ENCODE measurements at places on chromosomes 4 and X.
A peak's percentile ranks its signal among the peaks of the same experiment; 100 is the strongest.

DNA sequence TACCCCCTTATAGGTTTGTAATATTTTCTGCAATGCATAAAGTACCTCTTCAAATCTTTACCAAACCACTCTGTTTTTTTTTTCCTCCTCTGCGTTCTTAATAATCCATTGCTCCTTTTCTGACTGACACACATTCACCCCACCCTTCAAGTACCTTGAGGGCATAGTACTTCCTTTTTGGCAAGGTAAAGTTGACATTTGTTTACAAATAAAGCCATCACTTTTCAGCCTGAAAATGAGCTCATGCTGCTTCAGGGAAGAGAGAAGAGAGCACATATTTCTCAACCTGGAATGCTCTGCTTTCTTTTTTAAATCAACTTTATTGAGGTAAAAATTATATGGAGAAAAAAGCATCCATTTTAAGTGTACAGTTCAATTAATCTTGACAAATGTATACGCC, 113.9 kb downstream of the AGTR2 start:
- DNase-seq, result no peak

- DNase-seq, result no peak
Observed at GRCh38 chr4:14994242-14994641, 8.0 kb upstream of the CPEB2 start.

DNA sequence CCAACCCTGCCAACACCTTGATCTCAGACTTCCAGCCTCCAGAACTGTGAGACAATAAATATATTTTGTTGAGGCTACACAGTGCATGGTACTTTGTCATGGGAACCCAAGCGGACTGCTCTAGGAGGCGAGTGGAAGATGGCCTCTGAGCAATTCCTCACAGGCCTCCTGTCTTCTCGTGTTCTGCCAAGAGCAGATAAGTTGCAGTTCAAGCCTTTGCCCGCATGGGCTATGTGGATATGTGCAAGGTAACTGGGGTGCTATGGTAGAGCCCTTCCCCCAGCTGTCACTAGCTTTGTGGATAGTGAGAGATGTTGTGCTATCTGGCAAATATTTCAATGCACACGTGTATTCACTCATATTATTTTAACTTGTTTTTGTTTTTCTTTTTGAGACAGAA, 156.0 kb upstream of the BCOR start:
- no peak for DNase-seq

- no peak for DNase-seq
Observed at GRCh38 chr4:158395889-158396288, 125.8 kb upstream of the RXFP1 start.

DNA sequence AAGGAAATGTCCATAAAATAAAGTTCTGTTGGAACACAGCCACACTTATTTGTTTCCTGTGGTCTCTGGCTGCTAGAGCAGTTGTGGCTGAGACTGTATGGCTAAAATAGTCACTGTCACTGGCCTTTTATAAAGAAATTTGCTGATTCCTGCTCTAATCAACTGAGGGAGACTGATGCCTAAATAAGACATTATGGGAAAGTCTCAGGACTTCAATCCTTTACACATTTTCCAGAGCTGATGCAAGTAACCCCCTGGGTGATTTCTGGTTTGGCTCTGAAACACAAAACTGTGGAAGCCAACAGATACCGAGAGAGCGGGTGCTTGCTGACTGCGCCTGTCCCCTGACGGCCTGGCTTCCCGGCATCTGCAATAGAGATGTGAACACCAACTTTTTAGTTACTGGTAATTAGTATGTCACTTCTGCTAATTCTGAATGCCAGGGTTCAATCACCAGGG, 64.0 kb downstream of the POLR2B start:
- no peak for DNase-seq

DNA sequence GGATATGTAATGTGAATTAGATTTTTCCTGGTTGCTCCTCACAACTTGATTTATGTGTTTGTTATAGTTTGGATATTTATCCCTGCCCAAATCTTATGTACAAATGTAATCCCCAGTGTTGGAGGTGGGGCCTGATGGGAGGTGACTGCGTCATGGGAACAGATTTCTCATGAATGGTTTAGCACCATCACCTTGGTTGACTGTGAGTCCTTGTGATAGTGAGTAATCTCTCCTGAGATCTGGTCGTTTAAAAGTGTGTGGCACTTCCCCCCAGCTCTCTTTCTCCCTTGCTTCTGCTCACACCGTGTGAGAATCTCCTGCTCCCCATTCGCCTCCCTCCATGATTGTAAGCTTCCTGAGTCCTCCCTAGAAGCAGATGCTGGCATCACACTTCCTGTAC, 2.2 kb downstream of the MID2 start:
- DNase-seq, result no peak

DNA sequence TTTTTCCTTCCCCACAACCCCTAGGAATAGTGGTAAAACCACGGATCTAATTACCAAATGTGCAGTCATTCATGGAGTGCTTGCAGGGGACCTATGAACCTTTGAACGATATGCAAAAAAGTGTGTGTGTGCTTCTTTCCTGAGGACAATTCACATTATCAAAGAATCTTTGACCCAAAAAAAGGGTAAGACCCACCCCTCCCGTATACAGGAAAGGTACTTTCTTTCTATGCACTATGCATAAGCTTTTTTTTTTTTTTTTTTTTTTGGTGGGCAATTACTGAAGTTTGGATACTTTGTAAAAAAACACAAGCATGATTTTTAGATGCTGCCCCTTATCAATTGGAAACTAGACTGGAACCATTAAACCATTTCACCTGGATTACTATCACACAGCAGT, 31.4 kb downstream of the SPRY1 start:
- DNase-seq, result no peak

- DNase-seq, result no peak
Observed at GRCh38 chr4:53424280-53424679, 46.8 kb downstream of the FIP1L1 start.

- DNase-seq, result peak; percentile 34
Observed at GRCh38 chrX:41384051-41384705, 50.2 kb downstream of the DDX3X start.

DNA sequence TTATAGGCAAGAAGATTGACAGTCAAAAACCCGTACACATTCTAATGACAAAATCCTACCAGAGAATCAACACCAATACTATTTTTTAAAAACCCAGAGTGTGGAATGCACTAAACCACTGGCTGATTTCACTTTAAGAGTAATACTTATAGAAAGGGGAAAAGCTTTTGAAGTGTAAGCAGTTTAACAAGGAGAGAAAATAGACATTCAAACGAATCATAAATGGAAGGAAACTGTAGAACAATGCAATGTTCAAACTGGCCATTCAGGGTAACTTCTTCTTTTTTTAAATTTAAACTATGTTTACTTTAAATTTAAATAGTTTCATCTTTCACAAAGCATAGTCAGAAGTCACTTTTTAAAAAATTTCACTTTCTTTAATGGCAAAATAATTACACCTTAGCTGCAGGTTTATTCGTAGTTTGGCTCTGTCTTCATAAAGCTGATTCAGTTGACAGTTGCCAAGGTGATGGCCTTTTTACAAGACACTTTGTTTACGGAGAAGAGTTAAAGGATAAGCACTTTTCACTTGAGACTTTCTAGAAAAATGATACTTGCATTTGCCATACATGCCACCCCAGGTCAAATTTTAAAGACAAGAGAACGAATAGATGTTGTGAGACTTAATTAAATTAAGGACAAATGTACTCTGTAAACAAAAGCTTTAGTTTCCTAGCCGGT, 82.4 kb upstream of the KLF3 start:
- DNase-seq, result no peak

GRCh38 chr4:99028187-99028586, 32.7 kb downstream of the METAP1 start:
- no peak for DNase-seq

GRCh38 chr4:56197387-56197786, 189.9 kb downstream of the AASDH start:
- DNase-seq, result no peak

DNA sequence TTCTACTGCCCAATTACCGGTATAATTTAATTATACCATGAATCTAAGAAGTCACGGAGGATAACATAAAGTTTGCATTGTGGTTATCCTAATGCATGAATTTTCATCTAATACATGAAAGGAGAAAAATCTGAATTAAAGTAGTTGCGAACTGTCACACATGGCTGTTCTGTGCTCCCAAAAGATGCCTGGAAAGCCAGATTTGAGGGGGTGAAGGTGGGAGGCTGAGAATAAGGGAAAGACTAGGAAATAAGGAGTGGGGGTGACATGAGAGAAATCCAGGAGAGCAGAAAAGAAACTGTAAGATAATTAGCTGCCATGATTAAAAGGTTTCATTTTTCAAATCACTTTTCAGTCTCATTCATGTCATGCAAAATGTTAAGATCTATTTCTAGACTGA, 1582.7 kb downstream of the STIM2 start:
- DNase-seq, result no peak

DNA sequence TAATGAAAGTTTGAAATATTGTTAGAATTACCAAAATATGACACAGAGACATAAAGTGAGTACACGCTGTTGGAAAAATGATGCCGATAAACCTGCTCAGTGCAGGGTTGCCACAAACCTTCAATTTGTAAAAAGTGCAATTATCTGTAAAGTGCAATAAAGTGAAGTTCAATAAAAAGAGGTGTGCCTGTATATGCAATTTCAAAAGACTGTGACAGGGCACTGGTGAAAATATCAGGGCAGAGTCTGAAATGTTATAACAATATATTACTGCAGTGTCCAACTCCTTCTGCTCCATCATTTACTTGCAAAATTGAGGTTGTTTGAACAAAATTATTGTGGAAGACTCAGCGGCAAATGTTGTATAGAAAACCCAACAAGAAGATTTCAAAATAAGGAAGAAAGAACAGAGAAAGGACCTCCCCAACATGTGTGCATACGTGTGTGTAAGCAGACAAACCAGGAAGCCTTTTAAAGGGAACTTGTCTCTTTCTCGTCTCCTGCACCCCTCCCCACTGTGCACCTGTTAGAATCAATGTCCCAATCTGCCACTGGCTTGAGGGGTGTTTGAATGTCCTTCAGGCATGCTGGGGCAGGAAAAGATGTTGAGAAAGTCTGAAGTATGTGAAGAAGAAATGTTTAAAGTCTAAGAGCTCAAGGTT, 96.2 kb downstream of the MAOB start:
- no peak for DNase-seq

GRCh38 chr4:38993683-38994082, 38.5 kb downstream of the TMEM156 start:
- DNase-seq, result no peak

DNA sequence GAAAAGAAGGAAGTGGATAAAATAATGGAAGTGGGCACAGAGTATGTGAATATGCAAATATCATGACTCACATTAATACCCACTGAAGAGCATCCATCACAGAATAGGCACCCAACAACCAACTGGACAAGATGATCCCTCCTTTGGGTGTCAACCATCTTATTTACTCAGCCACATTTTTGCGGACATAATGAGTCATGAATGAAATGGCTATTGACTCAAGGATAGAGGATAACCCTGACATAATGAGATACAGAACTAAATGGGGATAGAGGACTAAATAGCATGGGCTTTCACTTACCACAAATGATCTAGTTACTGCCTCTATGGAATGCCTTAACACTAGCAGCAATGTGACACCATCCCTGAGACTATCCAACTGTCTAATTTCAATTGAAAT, 224.7 kb downstream of the ANTXR2 start:
- DNase-seq, result no peak

DNA sequence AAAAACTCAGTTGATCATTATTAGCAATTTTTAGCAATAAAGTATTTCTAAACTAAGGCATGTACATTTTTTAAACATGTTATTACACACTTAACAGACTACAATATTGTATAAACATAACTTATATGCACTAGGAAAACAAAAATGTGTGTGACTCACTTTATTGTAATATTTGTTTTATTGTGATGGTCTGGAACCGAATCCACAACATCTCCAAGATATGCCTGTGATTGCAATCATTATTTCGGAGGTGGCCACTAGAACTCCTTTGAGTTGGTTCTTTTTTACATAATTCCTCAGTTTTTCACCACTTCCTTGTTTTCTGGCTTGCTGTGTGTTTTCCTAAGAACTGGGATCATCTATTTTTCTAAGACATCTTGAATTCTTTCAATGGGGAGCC, 53.7 kb downstream of the FBXW7 start:
- no peak for DNase-seq

GRCh38 chrX:29662759-29663503, 552.4 kb upstream of the MAGEB2 start:
- no peak for DNase-seq

- no peak for DNase-seq
Observed at GRCh38 chr4:167129146-167129545, 105.1 kb downstream of the SPOCK3 start.

GRCh38 chrX:97315939-97316338, 432.2 kb downstream of the RPA4 start:
- no peak for DNase-seq

DNA sequence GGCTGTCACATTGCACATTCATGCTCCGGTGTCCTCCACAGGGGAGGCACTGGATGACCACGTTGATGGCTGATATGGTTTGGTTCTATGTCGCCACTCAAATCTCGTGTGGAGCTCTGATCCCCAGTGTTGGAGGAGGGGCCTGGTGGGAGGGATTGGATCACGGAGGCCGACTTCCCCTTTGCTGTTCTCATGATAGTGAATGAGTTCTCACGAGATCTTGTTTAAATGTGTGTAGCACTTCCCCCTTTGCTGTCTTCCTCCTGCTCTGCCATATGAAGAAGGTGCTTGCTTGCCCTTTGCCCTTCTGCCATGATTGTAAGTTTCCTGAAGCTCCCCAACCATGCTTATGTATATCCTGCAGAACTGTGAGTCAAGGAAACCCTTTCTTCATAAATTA, 22.3 kb upstream of the NAT8L start:
- no peak for DNase-seq

GRCh38 chr4:83906561-83906960, 370.7 kb downstream of the GPAT3 start:
- DNase-seq, result no peak

DNA sequence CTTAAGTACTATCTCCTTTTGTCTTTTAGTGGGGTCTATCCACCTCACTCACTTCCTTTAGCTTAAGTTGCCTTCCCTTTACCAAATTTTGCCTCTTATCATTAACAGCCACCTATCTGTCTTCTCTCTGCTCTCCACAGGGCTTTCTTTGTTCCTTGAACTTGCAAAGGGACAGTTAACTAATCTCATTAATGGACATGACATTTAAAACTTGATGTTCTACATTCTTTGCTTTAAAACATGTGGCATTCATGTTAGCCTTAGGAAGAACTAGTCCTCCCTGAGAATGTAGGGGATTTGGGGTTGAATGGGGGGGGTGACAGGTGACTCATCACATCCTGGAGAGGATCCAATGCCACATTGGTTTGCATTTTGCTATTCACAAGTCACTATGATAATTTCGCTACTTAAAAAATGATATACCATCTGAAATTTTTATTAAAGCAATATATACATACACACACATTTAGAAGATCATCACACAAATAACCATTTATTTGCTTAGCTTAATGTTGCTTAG, 41.0 kb upstream of the DMD start:
- no peak for DNase-seq

DNA sequence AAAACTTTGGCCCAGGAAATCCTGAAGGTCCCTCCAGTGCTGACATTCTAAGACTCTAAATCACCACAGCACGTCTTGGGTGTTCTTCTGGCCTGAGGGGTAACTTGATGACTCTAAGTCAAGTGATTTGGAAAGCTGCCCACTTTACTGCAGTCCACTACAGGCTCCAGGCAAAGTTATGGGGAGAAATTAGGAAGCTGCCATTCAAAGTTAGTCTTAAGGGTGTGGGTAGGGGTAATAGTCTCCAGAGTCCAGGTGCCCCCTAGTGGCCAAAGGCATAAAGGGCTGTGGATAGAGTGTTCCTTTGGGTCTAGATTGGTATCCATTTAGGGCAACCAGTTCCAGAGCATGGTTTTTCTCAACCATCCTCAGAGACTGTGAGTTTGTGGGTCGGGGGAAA, 38.7 kb upstream of the SLC16A2 start:
- DNase-seq, result peak; percentile 25

Measured in activated T-helper 1 cell treated with anti-CD3 and anti-CD28 coated beads, Interleukin-2, amount 50 U/mL, for 16 hours (primary cell).